ENCODE measurements at places on chromosomes 2 and 18.

GRCh38 chr18:23324056-23324811 lies 128.9 kb upstream of the RIOK3 start:
- no peak for DNase-seq
- peaks cover 13% of the 10 kb centered on the region for H3K4me1 ChIP-seq
- peaks cover 15% of the 10 kb centered on the region for H3K36me3 ChIP-seq

DNA sequence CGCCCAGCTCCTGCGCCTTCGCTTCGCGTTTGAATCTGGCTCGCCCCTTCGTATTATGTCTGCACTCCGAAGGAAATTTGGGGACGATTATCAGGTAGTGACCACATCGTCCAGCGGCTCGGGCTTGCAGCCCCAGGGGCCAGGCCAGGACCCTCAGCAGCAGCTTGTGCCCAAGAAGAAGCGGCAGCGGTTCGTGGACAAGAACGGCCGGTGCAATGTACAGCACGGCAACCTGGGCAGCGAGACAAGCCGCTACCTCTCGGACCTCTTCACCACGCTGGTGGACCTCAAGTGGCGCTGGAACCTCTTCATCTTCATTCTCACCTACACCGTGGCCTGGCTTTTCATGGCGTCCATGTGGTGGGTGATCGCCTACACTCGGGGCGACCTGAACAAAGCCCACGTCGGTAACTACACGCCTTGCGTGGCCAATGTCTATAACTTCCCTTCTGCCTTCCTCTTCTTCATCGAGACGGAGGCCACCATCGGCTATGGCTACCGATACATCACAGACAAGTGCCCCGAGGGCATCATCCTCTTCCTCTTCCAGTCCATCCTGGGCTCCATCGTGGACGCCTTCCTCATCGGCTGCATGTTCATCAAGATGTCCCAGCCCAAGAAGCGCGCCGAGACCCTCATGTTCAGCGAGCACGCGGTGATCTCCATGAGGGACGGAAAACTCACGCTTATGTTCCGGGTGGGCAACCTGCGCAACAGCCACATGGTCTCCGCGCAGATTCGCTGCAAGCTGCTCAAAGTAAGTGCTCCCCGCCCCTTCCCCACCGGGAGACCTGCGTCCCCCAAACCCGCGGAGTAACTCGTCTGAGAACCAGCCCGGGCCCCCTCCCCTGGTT lies 453 bp downstream of the KCNJ3 start:
- H3K4me3 ChIP-seq: no peak overlapping the region
- H3K36me3 ChIP-seq: peaks cover 10% of the 10 kb centered on the region
- no peak overlapping the region for H3K27ac ChIP-seq
- no peak for DNase-seq
- H3K4me1 ChIP-seq: no peaks in the 10 kb centered on the region

DNA sequence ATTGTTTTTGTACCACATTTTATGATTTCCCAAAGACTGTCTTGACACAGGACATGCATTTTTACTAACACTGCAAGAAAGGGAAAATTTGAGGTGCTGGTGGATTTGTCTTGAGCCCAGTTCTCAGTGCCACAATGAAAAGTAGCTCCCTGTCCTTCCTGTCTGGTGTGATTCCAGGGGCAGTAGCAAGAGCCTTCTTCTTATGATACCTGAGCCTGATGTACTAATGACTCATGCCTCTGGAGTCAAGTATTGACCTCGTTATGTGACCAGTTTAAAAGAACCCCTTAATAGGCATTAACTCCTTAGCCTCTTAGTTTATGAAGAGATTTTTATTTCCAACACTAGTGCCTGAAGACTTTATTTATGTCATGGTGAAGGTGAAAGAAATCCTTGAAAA lies 728.6 kb downstream of the SLC4A3 start:
- H3K4me3 ChIP-seq: no peak overlapping the region
- no peak for DNase-seq
- no peaks in the 10 kb centered on the region for H3K27me3 ChIP-seq
- no peak overlapping the region for H3K27ac ChIP-seq
- H3K4me1 ChIP-seq: no peaks in the 10 kb centered on the region
- H3K36me3 ChIP-seq: no peaks in the 10 kb centered on the region

- H3K4me1 ChIP-seq: no peaks in the 10 kb centered on the region
- peaks cover 7% of the 10 kb centered on the region for H3K27me3 ChIP-seq
- H3K4me3 ChIP-seq: no peak overlapping the region
- DNase-seq: no peak
- no peaks in the 10 kb centered on the region for H3K36me3 ChIP-seq
- no peak overlapping the region for H3K27ac ChIP-seq
Observed at GRCh38 chr2:67760995-67761394, 301.8 kb downstream of the C1D start.

DNA sequence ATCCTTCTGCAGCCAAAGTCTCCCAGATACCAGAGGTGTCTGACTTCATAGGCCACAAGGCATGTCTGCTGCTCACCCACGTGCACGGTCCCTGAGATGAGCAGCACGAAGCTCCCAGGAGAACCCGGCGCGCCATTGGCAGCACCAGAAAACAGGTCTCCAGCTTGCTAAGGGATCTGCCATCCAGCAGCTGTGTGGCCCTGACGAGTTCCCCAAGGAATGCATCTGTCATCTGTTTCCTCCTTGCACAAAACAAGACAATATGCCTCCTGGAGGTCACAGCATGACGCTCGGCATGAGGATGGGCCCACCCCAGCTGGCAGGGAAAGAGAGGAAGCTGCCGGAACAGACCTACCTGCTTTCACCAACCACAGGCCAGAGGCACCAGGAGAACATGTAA lies 29.2 kb downstream of the HS6ST1 start:
- peaks cover 28% of the 10 kb centered on the region for H3K4me1 ChIP-seq
- H3K27ac ChIP-seq: no peak overlapping the region
- no peak for DNase-seq
- no peaks in the 10 kb centered on the region for H3K27me3 ChIP-seq

DNA sequence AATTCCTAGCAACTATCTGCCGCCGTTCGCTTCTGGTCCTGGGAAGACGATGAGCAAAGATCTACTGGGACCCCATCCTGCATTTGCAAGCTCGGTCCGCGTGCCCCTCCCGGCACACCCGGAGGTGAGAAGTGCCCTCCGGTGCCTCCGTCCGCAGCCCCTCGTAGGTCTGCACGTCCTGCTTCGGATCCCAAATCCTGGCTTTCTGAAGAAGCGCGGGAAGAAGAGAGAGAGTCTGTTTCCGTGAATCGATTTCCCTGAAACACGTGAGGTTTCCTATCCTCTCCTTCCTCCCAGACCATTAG lies 5.0 kb upstream of the OSR1 start:
- H3K27ac ChIP-seq: peak overlapping the region; percentile 54
- peak overlapping the region; percentile 89 for H3K4me3 ChIP-seq
- H3K4me1 ChIP-seq: peaks cover 24% of the 10 kb centered on the region
- peaks cover 32% of the 10 kb centered on the region for H3K27me3 ChIP-seq

DNA sequence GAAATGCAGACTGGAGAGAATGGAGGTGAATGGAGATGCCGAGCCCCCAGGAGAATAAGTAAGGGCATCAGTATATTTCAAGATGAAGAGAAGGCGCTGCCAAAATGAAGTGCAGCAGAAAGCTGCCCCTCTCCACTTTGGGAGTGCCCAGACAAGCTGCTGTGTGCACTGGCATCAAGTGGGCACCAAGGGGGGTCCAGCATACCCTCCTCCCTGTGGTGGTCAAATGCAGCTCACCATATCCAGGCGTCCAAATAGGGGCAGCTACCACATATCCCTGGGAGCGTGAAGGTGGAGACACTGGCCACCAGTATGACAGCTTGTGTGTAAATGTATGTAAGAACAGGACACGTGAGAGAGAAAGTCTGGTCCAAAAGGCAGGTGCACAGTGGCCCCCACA lies 236.6 kb downstream of the KLHL29 start:
- no peaks in the 10 kb centered on the region for H3K4me1 ChIP-seq
- H3K27ac ChIP-seq: no peak overlapping the region
- H3K36me3 ChIP-seq: no peaks in the 10 kb centered on the region
- H3K4me3 ChIP-seq: no peak overlapping the region
- H3K27me3 ChIP-seq: peaks cover 4% of the 10 kb centered on the region

DNA sequence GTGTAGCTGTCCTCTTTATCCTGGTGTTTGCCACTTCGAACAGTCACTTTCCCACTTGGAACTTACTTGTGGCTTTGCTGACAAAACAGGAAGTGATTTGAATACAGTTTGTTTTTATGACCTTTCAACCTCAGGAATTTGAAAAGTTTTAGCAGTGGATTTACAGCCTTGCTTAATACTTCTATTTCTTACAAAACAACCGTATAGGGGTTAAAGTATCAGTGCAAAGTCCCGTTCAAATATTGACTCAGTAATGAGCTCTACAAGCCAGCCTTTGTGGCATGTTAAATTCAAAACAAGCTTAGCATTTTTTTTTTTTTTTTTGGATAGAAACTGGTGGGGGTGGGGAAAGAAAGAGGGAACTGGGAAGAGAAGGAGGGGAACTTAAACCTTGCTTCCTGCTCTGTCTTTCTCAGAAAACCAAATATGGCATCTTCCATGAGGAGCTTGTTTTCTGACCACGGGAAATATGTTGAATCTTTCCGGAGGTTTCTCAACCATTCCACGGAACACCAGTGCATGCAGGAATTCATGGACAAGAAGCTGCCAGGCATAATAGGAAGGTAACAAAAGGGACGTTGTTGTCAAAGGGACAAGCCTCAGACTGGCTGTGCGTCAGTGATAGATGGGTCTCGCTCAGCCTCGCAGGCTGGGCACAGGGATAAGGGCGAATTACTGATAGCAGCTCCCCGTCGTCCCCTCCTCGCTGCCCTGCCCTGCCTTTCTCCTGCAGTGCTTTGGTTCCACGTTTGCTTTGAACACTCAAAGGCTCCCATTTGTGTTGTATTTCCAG lies at the start of gene HNMT:
TSS of gene HNMT (plus strand) at position 408 of the 793 bp plus-strand sequence. CDS start at position 427, 19 bp downstream.
- H3K36me3 ChIP-seq: no peaks in the 10 kb centered on the region
- H3K27ac ChIP-seq: no peak within 1 kb of the TSS
- H3K27me3 ChIP-seq: no peaks in the 10 kb centered on the region

- H3K27ac ChIP-seq: peak overlapping the region; percentile 58
- H3K27me3 ChIP-seq: no peaks in the 10 kb centered on the region
- DNase-seq: no peak
- H3K4me3 ChIP-seq: peak overlapping the region; percentile 38
- no peaks in the 10 kb centered on the region for H3K36me3 ChIP-seq
- H3K4me1 ChIP-seq: peaks cover 35% of the 10 kb centered on the region
Observed at GRCh38 chr2:151765760-151766410, 31.6 kb upstream of the NEB start.

DNA sequence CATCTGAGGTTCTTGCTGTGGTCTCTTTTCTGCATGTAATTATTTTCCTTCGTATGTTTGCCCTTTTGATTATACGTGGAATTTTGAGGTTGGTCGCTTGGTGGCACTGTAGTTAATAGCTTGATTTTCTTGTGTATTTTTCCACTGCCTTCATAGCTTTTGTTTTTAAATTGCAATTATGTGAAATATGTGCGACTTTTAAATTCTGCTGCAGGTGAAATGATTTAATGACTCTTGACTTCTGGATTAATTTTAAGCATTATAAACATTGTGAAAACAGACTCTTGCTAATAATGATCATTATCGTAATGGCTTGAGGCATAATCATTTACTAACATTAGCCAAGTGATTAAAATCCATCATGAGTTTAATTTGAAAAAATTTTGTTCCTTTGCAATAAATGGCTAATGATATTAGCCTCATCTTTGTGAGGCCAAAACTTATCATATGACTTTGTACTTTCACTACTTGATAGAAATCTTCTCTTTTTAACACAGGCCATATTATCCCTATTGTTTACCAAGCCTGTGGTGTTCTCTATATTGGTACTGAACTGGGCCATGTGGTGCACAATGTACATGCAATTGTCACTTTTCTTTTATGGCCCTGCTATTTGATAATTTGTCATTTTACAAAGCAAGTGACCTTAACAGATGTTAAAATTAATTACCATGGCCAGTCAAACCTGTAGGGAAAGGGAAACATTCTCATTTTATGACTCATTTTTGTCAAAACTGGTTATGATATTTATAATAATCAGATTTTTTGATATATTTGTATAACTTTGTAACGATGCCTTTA lies 62.8 kb upstream of the NEUROD1 start:
- no peak overlapping the region for H3K4me3 ChIP-seq
- no peaks in the 10 kb centered on the region for H3K36me3 ChIP-seq
- peaks cover 10% of the 10 kb centered on the region for H3K27me3 ChIP-seq
- DNase-seq: no peak
- H3K27ac ChIP-seq: no peak overlapping the region

DNA sequence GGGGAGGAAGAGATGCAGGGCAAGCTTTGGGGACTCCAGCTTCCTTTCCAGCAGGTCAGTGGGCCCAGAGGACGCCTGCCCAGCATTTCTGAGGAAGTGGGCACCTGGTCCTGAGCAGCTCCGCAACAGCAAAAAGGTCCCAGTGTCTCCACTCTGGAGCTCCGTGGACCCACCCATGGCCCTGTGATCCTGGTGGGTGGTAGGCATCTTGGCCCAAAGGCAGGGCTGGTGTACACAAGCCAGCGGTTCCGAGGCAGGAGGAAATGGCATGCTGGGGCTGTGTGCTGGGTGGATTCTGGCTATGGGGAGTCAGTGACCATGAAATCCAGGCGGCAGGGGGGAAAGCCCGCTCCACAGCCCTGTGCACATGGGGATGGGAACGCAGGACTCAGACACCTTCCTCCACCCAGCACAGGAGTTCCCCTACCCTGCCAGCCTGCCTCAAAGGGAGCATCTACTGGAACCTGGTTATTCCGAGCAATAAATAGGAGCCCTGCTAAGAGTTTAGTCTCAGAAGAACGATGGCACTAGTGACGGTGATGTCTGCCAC lies 206.0 kb downstream of the GLI2 start:
- no peaks in the 10 kb centered on the region for H3K4me1 ChIP-seq
- no peaks in the 10 kb centered on the region for H3K27me3 ChIP-seq
- no peak for DNase-seq
- H3K27ac ChIP-seq: no peak overlapping the region
- H3K36me3 ChIP-seq: no peaks in the 10 kb centered on the region

GRCh38 chr2:97907369-97908100 lies 88.2 kb downstream of the TMEM131 start:
- no peaks in the 10 kb centered on the region for H3K27me3 ChIP-seq
- peaks cover 22% of the 10 kb centered on the region for H3K36me3 ChIP-seq
- H3K27ac ChIP-seq: no peak overlapping the region
- no peak overlapping the region for H3K4me3 ChIP-seq
- H3K4me1 ChIP-seq: peaks cover 35% of the 10 kb centered on the region
- no peak for DNase-seq

- H3K4me1 ChIP-seq: peaks cover 33% of the 10 kb centered on the region
- H3K27me3 ChIP-seq: no peaks in the 10 kb centered on the region
- DNase-seq: no peak
- H3K4me3 ChIP-seq: peak overlapping the region; percentile 91
- H3K27ac ChIP-seq: peak overlapping the region; percentile 93
Observed at GRCh38 chr2:219277703-219278654, 1.2 kb upstream of the DNAJB2 start.

- no peak for DNase-seq
- no peaks in the 10 kb centered on the region for H3K4me1 ChIP-seq
- no peak overlapping the region for H3K4me3 ChIP-seq
- peaks cover 8% of the 10 kb centered on the region for H3K27me3 ChIP-seq
- H3K27ac ChIP-seq: no peak overlapping the region
- H3K36me3 ChIP-seq: no peaks in the 10 kb centered on the region
Observed at GRCh38 chr2:174771136-174771535, 6.9 kb upstream of the CHRNA1 start.

- DNase-seq: no peak
- no peaks in the 10 kb centered on the region for H3K4me1 ChIP-seq
- peaks cover 13% of the 10 kb centered on the region for H3K27me3 ChIP-seq
- H3K27ac ChIP-seq: no peak overlapping the region
- peaks cover 12% of the 10 kb centered on the region for H3K36me3 ChIP-seq
Observed at GRCh38 chr2:129813404-129813803, 166.1 kb upstream of the RAB6C start.

All from natural killer cell treated with Interleukin-12 subunit alpha and Interleukin-12 subunit beta and Interleukin-15 and Interleukin-18, amount 100 ng/mL, for 72 hours (primary cell).